ENCODE measurements at places on chromosomes 12 and 14.

DNA sequence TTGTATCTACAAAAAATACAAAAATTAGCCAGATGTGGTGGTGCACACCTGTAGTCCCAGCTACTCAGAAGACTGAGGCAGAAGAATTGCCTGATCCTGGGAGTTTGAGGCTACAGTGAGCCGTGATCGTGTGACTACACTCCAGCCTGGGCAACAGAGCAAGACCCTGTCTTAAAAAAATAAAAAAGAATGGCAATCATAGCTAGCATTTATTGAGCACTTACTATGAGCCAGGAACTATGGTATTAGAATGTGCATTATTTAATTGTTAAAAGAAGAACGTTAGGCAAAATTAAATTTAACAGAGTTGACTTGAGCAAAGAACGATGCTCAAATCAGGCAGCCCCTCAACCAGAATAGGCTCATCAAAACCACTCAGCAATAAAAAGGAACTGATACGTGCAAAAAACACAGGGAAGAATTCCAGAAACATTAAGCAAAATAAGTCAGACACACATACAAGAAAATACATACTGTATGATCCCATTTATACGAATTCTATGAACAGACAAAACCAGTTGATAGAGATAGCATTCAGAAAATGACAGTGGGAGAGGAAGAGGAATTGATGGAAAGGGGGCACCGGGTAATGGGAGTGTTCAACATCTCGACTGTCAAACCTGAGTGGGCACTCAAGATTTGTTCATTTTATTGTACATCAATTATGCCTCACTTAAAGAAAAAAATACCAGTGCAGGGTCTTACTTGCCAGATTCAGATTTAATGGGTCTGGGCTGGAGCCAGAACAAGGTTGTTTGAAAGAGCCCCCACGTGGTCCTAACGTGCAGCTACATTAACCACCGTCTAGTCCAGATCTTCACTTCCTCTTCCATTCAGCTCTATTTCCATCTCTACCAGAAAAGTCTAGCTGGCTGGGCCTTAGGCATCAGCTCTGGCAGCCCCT, 8.0 kb downstream of the SCNN1A start:
- no peak for DNase-seq

GRCh38 chr12:28500373-28501024, 310.2 kb downstream of the CCDC91 start:
- no peak for DNase-seq

GRCh38 chr12:72836194-72836593, 564.0 kb downstream of the TRHDE start:
- DNase-seq = no peak

DNA sequence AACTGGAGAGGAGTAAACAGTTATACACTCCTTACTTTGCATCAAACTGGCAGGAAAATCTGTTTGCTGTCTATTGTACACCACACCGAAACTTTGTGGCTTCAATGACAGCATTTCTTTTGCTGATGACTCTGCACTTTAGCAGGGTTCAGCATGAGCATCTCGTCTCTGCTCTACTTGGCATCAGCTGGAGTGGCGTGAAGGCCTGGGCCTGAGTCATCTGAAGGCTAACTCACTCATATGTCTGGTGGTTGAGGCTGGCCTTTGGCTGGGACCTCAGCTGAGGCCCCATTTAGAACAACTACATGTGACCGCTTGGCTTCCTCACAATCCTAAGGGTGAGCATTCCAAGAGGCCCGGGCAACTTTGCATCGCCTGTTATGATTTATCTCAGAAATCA, 28.7 kb upstream of the REP15 start:
- DNase-seq = peak; percentile 29

DNA sequence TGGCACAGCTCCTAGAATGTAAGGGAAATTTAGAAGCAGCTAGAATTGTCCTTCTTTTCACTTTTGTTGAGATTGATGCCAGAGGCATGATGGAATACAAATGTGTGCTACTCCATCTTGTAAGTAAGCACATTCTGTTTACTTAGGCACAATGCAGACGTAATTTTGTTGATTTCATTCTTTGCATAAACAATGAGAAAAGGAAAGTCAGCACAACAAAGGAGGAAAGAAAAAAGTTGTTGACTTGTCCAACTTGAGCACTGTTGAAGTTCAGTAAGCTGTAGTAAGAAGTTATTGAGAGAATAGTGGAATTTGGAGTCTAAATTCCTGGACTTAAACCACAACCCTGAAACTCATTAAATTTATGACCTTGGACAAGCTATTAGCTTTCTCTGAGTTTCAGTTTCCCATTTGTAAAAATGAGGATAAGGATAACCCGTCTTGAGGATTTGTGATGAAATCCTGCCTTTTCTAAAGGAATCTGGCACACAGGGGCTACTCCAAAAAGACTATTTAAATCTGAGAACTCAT, 19.4 kb upstream of the CNTN1 start:
- DNase-seq = no peak

- no peak for DNase-seq
These were observed 11.3 kb downstream of the FGF6 start for GRCh38 chr12:4434301-4434700.

DNA sequence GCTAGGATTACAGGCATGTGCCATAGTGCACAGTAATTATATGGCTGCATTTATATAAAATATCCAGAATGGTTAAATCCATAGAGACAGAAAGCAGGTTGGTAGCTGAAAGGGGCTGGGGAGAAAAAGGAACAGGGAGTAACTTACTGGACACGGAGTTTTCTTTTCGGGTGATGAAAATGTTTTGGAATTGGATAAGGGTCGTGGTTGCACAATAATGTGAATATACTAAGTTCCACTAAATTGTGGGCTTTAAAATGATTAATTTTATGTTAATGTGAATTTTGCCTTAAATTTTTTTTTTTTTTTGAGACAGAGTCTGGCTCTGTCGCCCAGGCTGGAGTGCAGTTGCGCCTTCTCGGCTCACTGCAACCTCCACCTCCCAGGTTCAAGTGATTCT, 70.1 kb upstream of the BDKRB2 start:
- no peak for DNase-seq

DNA sequence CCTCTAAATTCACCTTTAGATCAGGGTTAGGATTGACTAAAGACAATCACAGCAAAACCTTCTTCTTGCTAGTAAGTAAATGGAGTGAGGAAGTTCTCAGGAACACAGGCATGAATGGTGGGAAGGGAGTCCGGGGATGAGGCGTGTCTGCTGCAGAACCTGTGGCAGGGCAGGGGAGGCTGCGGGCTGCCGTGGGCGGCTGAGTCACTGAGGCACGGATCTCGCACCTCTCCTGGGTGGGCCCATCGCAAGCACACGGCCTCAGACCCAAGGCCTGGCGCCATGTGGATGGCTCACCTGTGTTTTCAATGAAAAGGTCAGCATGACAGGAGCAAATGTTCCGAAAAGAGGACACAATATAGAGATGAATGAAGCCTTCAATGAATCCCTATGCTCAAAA, 85.4 kb downstream of the PIWIL1 start:
- DNase-seq = no peak

DNA sequence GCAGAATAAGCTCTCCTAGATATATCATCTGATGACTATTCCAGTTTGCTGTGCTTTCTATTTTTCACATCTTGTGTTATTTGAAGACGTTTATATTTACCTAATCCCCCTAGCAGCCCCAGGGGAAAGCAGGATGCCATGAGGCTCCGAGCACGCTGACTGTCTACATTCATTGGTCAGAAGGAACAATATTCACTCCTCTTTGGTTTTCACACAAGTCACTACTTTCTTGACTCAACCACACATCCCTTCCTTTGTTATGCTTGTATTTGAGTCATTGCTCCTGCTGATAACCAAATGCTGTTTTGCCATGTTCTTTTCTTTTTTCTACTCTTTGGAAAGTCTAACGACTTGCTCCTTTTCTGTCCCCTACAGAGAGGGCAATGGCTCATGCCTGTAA, 86.5 kb upstream of the SLC38A2 start:
- DNase-seq = peak; percentile 47

GRCh38 chr14:105249182-105250007, 1.1 kb downstream of the BTBD6 start:
- no peak for DNase-seq

- DNase-seq = peak; percentile 14
These were observed 216 bp downstream of the IKBIP start for GRCh38 chr12:98644433-98644711.
